GM06990 (cell line): ENCODE measurements at places on chromosomes 7 and 10.

DNA sequence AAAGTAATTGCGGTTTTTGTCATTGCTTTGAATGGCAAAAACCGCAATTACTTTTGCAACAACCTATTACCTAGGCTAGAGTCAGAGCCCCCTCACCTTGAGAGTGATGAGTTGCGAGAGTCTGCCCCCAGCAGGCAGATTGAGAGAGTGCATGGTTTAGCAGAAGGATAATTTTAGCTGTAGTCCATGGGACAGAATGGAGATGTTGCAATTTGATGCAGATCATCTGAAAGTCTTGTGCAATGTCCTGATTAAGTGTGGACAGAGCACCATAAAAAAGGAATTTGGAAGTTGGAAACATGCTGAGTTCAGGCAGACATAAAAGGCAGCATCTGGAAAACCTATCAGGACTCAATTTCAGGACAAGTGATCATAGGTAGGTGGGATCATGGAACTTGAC is 48.7 kb downstream of the GPR141 start:
- peak; percentile 26 for DNase-seq

- no peak for DNase-seq
Observed at GRCh38 chr10:32971536-32972091, 13.6 kb upstream of the ITGB1 start.

DNA sequence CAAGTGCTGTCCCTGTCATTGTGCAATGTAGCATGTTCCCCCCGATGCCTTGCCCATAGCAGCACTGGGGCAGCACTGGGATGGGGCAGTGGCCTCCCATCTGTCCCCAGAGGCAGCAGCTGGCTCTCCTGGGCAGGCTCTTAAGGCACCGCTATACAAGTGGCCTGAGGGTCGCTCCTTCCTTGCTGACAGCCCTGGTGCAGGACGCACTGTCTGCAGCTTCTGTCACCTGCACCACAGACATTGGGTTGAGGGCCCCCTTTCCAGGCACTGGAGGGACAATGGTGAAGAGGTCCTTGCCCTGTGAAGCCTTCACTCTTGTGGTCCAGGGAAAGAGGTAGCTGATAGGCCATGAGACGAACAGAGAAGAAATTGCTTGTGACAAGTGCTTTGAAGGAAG is 10.6 kb downstream of the CPSF4 start:
- DNase-seq, result no peak

DNA sequence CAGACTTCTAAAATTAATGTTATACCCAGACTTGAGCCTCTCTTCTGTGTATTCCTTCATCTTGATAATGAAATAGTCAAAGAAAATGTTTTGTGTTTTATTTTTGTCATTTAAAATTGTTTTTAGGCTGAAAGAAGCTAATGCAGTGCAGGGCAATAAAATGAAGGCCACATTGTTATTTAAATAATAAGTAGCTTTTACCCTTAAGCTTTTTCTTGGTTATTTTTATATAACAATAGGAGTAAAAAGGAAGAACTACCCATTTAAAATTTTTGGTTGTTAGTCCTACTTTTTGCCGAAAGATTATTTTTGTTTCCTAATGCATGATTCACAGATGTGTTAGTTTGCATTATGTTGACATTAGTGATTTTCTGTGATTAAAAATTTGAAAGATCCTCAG is 181.0 kb upstream of the MEOX2 start:
- DNase-seq, result no peak

DNA sequence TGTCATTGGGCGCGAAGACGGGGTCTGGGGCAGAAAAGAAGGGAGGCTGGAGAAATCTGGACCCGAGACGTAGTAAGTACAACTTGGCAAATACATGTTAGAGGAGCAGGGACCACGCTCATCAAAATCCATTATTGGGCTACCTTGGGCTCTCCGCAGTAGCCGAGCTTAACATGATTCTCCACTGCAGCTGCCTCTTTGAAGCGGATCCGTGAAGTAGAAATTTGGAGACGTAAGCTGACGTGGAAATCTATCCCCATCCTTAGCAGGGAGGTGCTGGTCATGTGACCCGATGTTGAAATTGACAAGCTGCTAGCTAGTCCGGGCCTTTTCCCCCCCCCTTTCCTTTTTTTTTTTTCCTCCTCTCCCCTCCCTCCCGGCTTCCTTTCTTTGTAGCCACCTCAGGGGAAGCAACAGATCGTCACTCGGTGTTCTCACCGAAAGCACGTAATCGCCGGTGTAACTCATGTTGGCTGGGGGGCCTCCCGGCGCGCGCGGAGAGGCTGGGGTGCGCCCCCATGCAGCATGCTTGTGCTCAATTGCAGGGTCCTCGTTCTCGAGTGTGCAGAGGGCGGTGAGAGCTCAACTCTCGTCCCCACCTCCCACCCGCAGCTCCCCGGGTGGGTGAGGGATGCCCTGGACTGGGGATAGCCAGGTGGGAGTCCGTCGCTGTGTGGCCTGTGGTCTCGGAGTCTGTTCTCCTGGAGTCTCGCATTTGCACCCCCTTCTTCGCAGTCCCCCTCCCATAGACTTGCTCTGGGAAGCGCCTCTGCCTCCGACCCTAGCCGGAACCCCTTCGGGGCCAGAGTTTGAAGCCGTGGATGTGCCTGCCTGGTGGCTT is at the start of gene HOXA11:
HOXA11 (minus strand) TSS at position 220 of the 841 bp plus-strand sequence; CDS start at position 132, 88 bp downstream.
- DNase-seq, result no peak

- no peak for DNase-seq
Observed at GRCh38 chr7:85528581-85528980, 341.7 kb upstream of the SEMA3D start.

GRCh38 chr7:132394283-132395198 is 181.7 kb downstream of the PLXNA4 start:
- no peak for DNase-seq
